ENCODE measurements at places on chromosomes 7 and 10. TPM values are rescaled to one million over a fixed set of nuclear protein-coding genes. Genes with fewer than 3 reads are reported as not detected.

The ARHGEF35 gene
- total RNA-seq, result 4.9 TPM

The LMBR1 gene
- total RNA-seq, result 60.2 TPM

The CACUL1 gene
- 48.8 TPM for total RNA-seq

The PIK3AP1 gene
- total RNA-seq, result 64.4 TPM

The CPA2 gene
- total RNA-seq, result not detected

The SPDYE2B gene
- total RNA-seq, result not detected

The ATXN7L1 gene
- 13.9 TPM for total RNA-seq

The SLC13A1 gene
- not detected for total RNA-seq

The WDFY4 gene
- 8.5 TPM for total RNA-seq

The ATRNL1 gene
- 0.98 TPM for total RNA-seq

The TPK1 gene
- total RNA-seq, result 15.6 TPM

The EPDR1 gene
- 14.5 TPM for total RNA-seq

The GIMAP4 gene
- total RNA-seq, result 43.9 TPM

The HTRA1 gene
- 402 TPM for total RNA-seq

The CYP2W1 gene
- not detected for total RNA-seq

The FAM221A gene
- 10.9 TPM for total RNA-seq

The SPDYE11 gene
- not detected for total RNA-seq

The TMEM176A gene
- total RNA-seq, result 4.5 TPM

The FZD1 gene
- 5.7 TPM for total RNA-seq

The GAD2 gene
- total RNA-seq, result not detected

The SEMA3A gene
- total RNA-seq, result 26.4 TPM

The SLC26A5 gene
- total RNA-seq, result not detected

The AKR1C8 gene
- total RNA-seq, result not detected

The PITX3 gene
- total RNA-seq, result not detected

The ADAMTS14 gene
- total RNA-seq, result not detected

The ZNF727 gene
- 0.94 TPM for total RNA-seq

The GPR37 gene
- total RNA-seq, result 0.16 TPM

The KAT6B gene
- total RNA-seq, result 48.9 TPM

The PVRIG gene
- total RNA-seq, result not detected

The ANKRD26 gene
- 9.9 TPM for total RNA-seq

The CDK1 gene
- 9.5 TPM for total RNA-seq

The ZNF3 gene
- total RNA-seq, result 24.5 TPM

The CD36 gene
- 2,701 TPM for total RNA-seq

The TUBB8 gene
- total RNA-seq, result not detected

The CDC14C gene
- not detected for total RNA-seq

The CAV2 gene
- total RNA-seq, result 173 TPM

The SLC39A12 gene
- 0.49 TPM for total RNA-seq

The NUDT13 gene
- 2.9 TPM for total RNA-seq

All from subcutaneous adipose tissue (tissue), 4 donors.